ENCODE measurements at places on chromosomes 3 and 15.

- DNase-seq: no peak
Observed at GRCh38 chr15:90190606-90191343, 10.4 kb upstream of the SEMA4B start.

DNA sequence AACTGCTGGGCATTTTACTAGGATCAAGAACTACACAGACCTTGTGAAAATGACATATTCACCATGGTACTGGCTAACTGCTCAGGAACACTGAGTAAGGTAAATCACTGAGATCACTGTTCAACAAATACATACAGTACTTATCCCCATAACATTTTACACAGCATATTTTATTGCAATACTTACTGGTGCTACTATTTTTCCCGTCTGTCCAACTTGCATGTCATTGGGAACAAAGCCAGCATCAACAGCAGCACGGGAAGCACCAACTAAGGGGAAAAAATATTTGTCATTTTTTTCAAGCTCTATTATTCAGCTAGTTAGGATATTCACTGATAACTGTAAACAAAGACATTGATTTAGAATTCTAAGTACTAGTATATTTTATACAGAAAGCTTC is 37.0 kb downstream of the ETFA start:
- no peak for DNase-seq

GRCh38 chr3:31785286-31785685 is 195.8 kb downstream of the OSBPL10 start:
- no peak for DNase-seq

GRCh38 chr3:177622520-177622919 is 425.2 kb upstream of the TBL1XR1 start:
- DNase-seq: no peak

DNA sequence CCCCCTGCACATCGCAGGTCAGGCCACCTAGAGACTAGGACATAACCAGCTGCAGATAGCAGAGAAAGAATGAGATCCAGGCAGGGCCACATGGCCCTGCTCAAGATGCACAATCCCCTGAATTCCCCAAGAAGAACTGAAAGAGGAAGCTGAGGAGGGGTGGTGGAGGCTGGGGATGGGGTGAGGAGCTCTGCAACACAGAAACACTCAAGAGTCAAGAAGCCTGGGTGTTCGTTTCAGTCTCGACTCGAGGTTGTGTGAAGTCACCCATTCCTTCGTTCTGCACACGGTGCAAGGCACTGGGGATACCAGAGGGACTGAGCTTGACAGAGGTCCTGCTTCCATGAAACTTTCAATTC is 62.0 kb downstream of the TLE3 start:
- DNase-seq: no peak
